Stimulated activated CD8-positive, alpha-beta memory T cell treated with anti-CD3 and anti-CD28 coated beads, Interleukin-4, amount 100 ng/mL, for 1 hour (primary cell): ENCODE measurements at places on chromosomes 7 and 10.

DNA sequence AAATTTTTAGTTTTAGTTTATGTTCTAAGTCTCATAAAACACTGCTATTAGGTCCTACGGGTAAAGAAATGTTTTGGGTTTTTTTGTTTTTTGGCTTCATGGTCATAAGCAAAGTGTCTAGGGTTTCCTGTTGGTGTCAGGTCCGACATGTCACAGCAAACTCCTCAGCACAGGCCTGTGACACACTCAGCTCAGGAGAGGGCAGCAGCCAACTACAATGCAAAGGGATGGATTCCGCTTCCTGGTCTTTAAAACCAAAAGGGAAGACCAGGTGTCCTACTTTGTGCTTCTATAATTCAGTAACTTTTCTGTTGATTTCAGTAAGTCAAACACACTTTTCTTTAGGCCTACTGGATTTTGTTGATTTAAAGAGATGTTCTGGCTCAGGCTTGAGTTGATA lies 83.8 kb upstream of the MACROH2A2 start:
- no peak for DNase-seq

GRCh38 chr7:51022821-51023220 lies 240.1 kb upstream of the GRB10 start:
- DNase-seq, result no peak

GRCh38 chr10:10930979-10931743 lies 86.5 kb upstream of the CELF2 start:
- DNase-seq, result no peak

GRCh38 chr7:157871681-157872080 lies 534.9 kb downstream of the DNAJB6 start:
- no peak for DNase-seq

DNA sequence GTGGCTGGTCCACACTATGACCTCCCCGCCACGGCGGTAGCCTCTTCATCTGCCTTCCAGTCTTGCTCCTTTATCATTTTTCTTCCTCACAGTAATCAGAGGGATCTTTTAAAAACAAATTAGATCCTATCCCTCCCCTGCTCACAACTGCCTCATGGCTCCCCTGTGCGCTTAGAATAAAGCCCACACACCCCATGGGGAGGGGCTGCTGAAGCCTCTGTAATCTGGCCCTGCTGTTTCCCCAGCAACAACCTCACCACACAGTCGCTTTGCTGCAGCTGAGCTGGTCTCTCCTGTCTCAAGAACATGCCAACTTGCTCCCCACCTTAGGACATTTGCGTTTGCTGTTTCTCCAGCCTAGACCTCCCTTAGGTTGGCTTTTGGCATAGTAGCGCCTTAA lies 41.0 kb downstream of the SP8 start:
- no peak for DNase-seq

DNA sequence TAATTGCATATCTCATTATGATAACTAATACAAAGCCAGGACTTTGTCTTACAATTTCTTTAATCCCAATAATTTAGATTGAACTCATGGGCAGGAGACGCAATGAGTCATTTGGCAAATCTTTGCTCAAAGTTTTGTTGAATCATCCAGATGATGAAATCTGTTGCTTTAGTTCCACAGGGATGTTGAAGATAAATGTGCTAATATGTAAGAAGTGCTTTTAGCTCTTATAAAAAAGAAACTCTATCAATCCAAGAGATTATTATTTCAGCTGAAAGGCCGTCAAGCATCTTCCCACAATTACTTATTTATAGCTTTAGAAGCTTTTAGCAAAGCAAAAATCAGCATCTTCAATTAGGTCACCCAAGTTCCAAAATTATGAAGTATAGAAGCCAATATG lies 36.8 kb upstream of the ANK3 start:
- DNase-seq, result no peak

DNA sequence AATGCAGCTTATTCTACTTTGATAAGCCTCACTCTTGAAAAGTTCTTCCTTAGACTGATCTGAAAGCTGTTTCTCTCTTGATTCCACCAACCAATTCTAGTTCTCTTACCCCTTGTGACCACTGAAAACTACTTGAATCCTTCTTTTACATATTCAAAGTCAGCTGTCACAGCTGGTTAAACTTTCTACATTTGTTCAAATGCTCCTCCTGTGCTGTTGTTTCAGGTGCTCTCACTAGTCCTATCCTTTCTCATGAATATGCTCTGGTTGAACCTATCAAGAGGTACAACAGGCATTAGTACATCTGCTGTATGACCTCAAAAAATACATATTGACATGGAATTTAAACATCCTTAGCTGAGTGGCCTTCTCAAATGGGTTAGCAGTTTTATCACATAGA lies 91.5 kb downstream of the MYO3A start:
- no peak for DNase-seq
